ENCODE measurements at places on chromosomes 6 and 20.
A peak's percentile ranks its signal among the peaks of the same experiment; 100 is the strongest.

GRCh38 chr20:63031251-63032014 lies 24.7 kb upstream of the BHLHE23 start:
- DNase-seq: no peak

DNA sequence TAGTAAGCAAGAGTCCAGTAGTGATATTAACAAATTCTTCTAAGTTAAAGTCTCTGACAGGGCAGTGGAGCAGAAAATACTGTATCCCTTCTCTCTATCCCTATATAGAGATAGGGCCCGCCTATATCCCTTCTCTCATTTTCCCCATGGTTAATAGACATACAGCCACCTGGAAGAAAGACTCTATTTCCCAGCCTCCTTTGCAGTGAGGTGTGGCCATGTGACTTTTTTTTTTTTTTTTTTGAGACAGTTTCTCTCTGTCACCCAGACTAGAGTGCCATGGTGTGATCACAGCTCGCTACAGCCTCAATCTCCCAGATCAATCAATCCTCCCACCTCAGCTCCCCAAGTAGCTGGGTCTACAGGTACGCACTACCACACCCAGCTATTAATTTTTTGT lies 16.7 kb upstream of the CDK5RAP1 start:
- no peak for DNase-seq

GRCh38 chr6:51099201-51099600 lies 280.5 kb downstream of the TFAP2B start:
- DNase-seq: no peak

- DNase-seq: no peak
Observed at GRCh38 chr6:116382587-116382986, 11.8 kb downstream of the DSE start.

DNA sequence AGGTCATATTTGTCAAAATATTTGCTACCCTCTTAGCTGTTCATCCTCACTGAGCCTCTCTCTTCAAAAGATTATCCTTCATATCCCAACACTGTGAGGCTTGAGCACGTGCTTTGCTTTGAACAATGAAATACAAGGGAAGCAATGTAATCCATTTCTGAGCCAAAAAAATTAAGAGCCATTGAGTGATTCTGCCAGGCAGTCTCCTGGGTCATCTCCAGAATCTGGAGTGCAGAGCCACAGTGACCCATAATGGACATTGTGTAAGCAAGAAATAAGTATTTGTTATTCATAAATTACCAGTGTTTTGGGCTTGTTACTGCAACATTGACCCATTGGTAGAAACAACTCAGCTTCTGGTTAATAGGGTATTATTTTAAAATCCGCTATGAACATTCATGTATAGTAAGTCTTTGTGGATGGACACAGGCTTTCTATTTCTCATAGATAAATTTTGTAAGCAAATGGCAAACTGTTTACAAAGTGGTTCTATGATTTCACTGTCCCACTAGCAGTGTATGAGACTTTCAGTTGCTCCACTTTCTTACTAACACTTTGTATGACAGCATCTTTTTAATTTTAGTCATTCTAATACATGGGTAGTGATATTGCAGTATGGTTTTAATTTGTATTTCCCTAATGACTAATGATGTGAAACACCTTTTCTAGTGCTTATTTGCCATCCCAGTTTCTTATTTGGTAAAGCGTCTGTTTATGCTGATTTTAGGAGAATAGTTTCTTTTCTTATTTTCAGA lies 358.2 kb downstream of the PLCB1 start:
- DNase-seq: no peak

DNA sequence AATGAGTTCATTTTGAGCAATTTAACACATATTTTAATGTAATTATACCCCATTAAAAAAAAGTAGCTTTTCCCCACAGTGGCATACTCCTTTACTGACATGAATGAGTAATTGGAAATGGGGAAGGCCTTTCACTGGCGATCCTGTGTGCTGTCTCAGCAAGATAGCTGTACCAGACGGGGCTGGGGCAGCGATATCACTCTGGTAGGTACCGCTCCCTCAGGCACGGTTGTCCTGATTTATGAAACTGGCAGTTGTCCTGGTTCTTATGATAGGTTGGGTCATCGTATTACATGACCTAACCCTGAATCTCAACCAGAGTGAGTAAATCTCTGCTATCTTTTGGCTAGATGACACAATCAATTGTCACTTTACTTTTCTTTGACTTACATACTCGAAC lies 355.0 kb upstream of the MAP3K7 start:
- no peak for DNase-seq

- peak; percentile 67 for DNase-seq
Observed at GRCh38 chr20:61896058-61896961, 169.4 kb downstream of the TAF4 start.

GRCh38 chr6:116386581-116387299 lies 16.0 kb downstream of the DSE start:
- no peak for DNase-seq

DNA sequence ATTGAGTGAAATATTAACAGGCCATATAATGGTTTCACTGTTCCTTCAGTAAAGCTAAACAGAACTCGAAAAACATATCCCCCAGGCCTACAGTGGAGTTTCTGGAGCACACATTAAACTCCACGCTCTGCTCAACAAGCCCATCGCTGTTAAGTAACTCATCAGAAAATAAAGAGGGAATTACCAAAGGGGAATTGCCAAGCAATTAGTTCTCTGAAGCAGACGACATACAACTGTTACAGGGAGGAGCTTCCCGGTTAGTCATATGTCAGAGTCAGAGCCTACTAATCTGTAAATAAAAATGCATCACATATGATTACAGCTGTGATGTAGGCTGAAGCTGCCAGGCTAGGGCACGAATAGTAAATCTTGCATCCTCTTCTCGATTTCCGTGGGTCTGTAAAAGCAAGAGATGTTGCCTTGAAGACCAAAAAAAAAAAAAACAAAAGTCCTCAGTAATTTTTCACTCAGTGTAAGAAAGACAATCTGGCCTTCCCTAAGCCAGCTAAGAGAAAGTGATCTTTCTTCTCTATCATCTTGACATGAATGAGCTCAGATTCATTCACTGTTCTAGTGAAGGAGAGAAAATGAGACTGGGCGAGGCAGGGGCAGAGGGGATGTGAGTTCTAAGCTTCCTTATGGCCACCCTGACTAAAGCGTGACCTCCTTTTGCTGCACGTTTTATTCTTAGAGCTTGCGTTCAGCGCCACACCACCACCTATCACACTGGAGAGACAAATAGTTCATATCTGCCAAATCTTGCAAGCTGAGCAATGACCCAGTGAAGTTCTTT lies 13.8 kb downstream of the ATXN1 start:
- peak; percentile 25 for DNase-seq

GRCh38 chr6:104686550-104687175 lies 173.1 kb downstream of the HACE1 start:
- DNase-seq: no peak

Data from HT-29 (cell line).